Esophagus squamous epithelium (tissue), 5 donors: ENCODE measurements at places on chromosomes 12 and 14.

- no peak for DNase-seq
These were observed 55.8 kb downstream of the GALNT4 start for GRCh38 chr12:89468648-89469326.

DNA sequence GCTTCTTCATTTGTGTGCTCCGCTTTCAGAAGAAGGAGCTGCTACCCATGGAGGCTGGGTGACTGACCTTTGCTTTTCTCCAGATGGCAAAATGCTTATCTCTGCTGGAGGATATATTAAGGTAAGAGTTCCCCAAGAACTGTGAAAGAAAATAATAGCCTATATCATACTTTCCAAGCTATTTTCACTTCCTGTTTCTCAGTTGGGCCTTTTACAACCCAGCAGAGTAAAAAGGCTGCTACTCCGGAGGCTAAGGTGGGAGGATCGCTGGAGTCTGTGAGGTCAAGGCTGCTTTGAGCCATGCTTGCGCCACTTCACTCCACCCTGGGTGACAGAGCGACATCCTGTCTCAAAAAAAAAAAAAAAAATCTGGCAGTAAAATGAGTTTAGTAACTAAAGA, 82.1 kb downstream of the APAF1 start:
- DNase-seq, result no peak

GRCh38 chr14:73740618-73741326, 26.6 kb upstream of the PNMA1 start:
- DNase-seq, result no peak

GRCh38 chr12:121279071-121279375, 17.5 kb downstream of the CAMKK2 start:
- no peak for DNase-seq

DNA sequence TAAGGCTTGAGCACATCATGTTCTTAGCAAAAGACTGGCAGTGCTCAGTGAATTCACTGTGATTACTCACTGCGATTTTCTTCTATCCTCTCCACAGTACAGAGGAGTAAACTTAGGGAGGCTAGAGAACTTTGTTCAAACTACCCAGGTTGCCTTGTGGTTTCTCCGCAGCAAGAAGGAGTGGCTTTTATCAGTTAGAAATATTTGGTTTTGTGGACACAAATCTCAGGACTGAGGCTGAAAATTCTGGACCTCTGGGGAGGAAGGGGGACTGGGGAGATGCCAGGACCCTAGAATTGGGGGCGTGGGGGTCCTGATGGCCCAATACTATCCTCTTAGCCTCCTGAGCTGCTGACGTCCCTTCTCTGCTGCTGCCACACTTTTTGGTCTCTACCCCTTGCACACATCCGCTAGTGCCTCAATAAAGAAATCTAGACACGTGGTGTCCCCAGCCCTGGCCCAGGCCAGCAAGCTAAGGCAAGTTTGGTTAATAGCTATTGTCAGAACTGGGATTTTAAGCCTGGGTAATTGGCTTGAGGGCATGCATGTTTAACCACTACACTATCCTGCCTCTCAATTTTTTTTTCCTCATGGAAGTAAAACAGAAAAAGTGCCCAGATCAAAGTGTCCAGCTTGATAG, 842 bp downstream of the OAS2 start:
- no peak for DNase-seq
